Left cardiac atrium (tissue), 4 donors: ENCODE measurements at places on chromosomes 1 and 21. TPM values are rescaled to one million over a fixed set of nuclear protein-coding genes. Genes with fewer than 3 reads are reported as not detected.
A peak's percentile ranks its signal among the peaks of the same experiment; 100 is the strongest.

Gene CBS
- total RNA-seq: 12.8 TPM

DNA sequence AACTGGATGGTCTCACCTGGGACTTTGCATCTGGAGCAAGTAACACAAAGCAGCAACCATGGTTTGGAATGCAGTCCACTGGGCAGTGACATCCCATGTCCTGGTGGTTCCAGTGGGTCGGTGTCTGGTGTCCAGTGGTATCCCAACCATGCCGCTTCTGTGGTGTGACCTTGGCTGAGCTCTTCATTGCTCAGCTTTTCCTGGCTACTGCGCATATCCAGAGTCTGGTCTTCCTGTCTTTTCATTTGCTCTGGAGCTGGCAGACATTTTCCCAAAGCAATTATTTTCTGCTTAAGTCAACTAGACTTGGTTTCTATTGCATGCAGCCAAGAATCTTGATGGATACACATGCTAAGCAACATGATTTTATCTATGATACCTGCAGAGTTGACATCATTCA is 28.4 kb upstream of the CD2 start:
- no peak for DNase-seq

GRCh38 chr1:161068306-161069234 is 1.1 kb downstream of the ARHGAP30 start:
- peak; percentile 72 for DNase-seq

DNA sequence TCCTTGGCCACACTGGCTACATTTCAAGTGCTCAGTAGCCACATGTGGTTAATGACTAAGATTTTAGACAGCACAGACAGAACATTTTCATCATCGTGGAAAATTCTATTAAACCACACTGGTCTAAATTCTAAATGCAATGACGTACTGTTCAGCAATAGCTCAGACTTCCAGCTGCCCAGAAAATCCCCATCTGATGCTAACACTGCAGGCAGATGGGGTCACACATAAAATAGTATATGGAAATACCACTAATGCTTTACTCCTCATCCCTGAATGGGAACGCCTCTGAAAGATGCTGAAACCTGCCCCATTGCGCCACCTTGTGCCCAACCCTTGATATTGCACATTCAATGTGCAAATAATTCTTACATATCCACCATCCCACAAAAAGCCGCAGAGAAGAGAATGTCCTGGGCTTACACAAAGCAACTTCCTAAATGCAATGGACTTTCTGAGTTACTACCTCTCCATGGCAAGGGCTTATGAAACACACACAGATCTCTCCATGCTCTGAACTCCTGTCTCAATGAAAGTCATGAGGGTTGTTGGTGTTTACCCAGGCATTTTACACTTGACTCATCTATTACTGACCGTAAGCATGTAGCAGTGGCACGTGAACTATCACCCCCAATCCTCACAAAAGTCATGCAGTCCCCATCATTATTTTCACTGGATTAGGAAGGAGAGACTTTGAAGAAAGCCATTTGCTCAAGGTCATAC is 20.3 kb upstream of the SLC5A9 start:
- peak; percentile 68 for DNase-seq

DNA sequence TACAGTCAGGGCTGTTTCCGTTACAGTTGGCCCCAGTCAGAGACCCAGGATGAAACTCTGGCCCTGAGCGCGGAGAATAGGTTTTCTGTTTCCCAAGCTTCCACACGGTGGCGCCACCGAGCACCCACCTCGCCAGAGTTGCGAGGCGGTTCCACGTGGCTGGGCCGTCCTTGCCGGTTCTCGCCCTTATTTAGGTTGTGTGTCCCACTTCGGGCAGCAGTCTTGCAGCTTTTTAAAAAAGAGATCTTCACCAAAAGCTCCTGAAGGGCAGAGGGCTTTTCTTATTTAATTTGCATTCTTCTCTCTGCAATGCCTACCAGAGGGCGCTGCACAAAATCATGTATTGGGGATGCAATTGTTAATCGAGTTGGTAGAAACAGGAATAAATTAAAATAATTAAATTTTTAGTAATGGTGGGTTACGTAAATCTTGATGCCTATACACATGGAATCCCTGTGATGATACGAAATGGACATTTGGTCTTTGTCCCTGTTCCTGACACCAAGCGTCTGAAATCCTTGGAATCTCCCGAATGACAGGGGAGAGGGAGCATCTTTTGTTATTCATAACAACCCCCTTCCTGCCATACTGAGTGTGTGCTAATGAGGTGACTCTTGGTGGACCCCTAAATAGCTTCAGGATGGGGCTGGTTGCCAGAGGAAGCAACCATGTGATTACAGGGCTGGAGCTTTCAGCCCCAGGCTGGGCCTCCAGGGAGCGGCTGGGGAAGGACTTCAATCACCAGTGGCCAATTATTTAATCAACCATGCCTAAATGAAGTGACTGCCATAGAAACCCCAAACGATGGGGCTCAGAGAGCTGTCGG is 5.6 kb upstream of the S100A7 start:
- DNase-seq: peak; percentile 68

- no peak for DNase-seq
These were observed 63.3 kb downstream of the LRRC40 start for GRCh38 chr1:70142075-70142474.

- DNase-seq: peak; percentile 48
These were observed 1.2 kb downstream of the LURAP1 start for GRCh38 chr1:46204406-46204742.

DNA sequence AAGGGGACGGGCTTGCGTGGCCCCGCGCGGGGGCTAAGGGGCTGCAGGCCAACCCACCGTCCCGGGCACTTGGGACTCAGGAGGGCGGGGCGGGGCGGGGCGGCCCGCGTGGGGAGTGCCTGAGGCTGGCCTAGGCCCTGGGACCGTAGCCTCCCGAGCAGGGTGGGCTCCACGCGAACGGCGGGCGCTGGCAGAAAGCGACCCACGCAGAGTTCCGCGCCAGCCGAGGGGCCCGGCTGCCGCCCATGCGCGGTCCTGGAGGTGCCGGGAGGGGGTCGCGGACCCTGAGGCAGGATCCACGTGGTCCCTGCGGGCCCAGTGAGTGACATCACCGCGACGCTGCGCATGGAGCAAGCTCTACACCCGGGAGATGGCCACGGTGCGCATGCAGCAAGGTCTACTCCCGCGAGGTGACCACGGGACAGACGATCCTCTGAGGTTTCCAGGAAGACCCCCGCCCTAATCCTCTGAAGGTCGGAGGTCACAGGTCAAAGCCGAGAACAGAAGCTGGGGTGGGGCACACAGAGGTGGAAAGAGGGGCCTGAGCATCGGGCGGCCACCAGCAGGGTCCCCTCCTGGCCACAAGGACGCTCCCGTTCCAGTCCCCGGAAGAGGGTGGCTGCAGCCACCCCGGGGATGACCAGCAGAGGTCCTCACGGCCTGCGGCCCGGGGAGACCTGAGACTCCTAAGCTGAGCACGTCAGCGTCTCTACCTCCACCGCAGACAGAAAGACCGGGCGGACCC is 13.5 kb upstream of the SLC19A1 start:
- DNase-seq: peak; percentile 72
